ENCODE measurements at places on chromosomes 2 and 18. TPM values are rescaled to one million over a fixed set of nuclear protein-coding genes. Genes with fewer than 3 reads are reported as not detected.

SPC25 gene
- total RNA-seq = 0.22 TPM

ATF2 gene
- total RNA-seq = 69.9 TPM

LGALSL gene
- 1.8 TPM for total RNA-seq

- DNase-seq = no peak
Observed at GRCh38 chr2:180652794-180653193, 327.6 kb upstream of the UBE2E3 start.

- no peak for DNase-seq
Observed at GRCh38 chr2:33588232-33588631, 10.9 kb downstream of the FAM98A start.

DNA sequence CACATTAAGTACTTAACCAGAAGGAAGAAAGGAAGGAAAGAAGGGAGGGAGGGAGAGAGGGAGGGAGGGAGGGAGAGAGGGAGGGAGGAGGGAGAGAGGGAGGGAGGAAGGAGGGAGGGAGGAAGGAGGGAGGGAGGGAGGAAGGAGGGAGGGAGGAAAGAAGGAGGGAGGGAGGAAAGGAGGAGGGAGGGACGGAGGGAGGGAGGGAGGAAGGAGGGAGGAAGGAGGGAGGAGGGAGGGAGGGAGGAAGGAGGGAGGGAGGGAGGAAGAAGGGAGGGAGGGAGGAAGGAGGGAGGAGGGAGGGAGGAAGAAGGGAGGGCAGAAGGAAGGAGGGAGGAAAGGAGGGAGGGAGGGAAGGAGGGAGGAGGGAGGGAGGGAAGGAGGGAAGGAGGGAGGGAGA, 363.3 kb downstream of the MBD2 start:
- DNase-seq = no peak

DNA sequence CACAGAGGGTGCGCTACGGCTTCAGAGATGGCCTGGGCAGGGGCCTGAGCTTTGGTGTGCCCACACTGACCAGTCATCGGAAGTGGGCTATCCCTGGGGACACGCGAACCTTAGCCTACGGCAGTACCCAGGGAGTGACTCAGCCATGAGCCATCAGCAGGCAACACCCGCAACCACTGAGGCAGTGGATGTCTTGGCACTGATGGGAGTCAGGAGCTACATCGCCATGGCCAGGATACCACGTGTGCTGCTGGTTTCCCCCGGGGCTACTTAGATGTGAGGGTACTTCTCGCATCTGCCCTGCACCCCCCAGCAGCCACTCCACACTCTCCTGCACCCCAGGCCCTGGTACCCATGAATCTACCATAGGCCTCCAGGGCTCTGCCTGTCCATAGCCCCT, 12.8 kb upstream of the HPCAL1 start:
- no peak for DNase-seq

PDE1A gene
- total RNA-seq = not detected

DNA sequence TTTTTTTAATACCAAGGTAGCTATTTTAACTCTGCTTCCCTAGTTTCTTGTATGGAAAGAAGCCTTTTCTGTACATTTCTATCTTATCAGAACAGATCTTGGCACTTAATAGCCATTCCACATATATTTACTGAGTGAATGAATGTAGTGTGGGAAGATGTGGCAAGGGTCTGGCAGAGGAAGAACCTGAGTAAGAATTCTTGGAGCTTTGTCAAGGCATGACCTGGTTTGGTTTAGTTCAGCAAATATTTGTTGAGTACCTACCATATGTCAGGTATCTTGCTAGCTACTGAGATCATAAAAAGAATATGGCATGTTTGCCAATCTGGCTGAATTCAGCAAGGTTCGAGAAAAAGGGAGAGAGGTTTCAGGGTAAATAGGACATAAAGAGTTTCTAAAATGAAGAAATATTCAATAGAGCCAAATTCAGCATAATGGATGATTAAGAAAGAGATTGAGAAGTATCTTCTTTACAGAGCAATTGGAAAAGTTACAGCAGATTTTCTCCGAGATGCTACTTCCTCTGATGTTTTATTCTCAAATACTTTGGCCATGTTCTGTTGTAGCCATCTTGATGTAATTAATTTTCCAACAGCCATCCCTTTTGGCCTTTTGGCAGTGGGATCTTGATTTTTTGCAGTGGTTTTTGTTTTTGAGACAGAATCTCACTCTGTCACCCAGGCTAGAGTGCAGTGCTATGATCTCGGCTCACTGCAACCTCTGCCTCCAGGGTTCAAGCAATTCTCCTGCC, 21.7 kb upstream of the MEP1B start:
- no peak for DNase-seq

GRCh38 chr2:124978597-124978996, 953.5 kb downstream of the CNTNAP5 start:
- no peak for DNase-seq

BAZ2B gene
- 37.2 TPM for total RNA-seq

DNA sequence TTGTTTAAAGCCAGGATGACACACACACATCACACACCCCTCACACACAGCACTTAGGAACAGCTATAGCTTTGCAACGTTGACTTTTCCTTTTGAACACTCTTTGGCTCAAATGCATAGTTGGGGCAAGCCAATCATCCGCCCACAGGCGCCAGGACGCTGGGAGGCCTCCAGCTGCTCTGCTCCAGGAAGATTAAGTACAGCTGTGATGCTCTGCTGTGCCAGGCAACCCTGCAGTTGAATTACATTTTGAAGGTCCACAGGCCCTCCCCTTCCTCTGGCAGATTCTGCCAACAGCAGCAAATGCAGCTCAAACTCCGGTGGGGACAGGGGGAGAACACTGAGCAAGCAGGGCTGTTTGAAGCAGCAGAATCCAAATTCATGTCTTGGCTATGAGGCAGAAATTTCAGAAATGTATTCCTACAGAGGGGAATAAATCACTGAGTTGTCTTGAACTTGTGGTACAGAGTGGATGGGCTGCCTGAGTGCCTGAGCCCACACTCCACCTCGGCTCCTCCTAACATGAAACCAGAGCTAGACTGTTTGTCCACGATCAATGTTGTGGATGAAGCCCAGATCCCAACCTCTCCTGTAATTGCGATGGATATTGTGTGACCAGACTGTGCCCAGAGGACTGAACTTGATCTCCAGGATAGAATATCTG, 86.5 kb upstream of the PPP1CB start:
- no peak for DNase-seq

Measured in B cell (primary cell).